ENCODE measurements at places on chromosomes 3 and 15.
A peak's percentile ranks its signal among the peaks of the same experiment; 100 is the strongest.

DNA sequence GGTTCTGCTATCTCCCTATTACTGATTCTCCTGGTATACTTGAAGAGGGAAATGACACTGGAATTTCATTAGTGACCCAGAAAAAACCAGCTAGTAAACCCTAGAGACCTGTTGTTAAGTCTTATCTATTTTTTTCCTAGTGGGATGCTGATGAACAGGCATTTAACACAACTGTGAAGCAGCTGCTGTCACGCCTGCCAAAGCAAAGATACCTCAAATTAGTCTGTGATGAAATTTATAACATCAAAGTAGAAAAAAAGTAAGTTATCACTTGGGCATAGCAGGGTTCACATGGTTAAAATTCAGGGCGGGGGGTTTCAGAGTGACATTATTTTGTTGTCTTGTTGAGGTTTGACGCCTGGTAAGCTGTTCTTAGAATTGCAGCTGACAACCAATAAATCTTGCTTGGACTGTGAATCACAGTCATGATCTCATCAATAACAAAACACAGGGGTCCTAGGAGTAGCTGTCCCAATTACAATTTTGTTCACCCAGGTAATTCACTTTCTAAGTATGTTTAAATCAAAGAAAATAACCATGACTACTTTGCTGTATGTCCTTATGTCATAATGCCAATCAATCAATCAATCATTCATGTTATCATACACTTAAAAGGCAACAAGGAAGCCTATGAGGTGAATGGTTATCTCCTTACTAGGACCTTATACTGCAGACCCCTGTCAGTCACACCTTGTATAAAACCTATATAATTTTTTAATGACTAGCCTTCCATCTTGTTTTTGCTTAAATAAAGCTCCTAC is 4.6 kb downstream of the SRP14 start:
- DNase-seq: no peak

DNA sequence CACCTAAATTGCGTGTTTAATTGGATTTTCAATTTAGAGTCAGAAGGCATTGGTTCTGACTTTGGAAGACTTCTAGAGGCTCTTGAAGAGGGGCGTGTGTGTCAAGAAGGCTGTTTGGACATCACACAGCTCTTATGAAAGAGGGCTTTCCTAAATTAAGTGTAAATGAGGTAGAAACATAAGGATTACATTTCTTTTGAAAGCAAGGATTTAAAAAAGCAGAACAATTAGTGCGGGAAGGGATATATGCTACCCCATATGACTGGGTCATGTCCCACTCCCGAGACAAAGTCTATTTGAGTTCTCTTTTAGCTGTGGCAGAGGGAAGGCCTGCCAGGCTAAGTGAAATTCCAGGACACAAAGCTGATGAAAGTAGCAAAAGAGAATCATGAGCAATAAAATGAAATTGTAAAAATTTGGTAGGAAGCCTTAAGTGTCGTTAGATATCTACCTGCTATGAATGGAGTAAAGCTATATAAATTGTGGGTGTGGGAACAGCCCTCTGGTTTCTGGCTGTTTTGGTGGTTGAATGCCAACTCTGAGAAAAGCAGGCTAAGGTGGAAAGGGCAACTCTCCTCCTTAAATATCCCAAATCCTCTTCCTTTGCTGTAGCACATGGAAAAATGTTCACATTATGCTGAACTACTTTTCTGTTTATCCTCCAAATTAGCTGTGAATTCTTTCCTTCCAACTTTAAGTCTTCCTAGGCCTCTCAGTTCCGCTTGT is 100.6 kb upstream of the TSC22D2 start:
- DNase-seq: no peak

DNA sequence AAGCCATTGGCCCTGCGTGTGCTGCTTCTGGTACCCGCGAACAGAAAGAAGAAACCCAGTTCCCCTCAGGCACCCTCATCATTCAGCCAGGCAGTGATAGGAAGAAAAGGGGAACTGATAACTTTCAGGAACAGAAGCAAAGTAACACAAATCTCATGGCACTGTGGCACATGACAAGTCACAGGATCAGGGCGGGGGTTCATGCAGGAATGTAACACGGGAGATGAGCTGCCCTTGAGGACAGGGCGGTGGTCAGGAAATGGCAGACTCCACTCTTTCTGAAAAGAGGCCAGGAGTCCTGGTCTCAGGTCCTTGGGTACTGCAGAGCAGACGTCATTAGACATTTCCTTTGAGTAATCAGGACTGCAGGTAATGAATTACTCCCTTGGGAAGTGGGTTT is 95.5 kb downstream of the CCNL1 start:
- no peak for DNase-seq

GRCh38 chr3:129323651-129324294 is 45.1 kb downstream of the HMCES start:
- peak; percentile 79 for DNase-seq
